ENCODE measurements at places on chromosomes 11 and 22. TPM values are rescaled to one million over a fixed set of nuclear protein-coding genes. Genes with fewer than 3 reads are reported as not detected.

- DNase-seq: no peak
Observed at GRCh38 chr11:130631119-130631518, 182.7 kb downstream of the ADAMTS15 start.

ISX gene
- 71.5 TPM for total RNA-seq

DNA sequence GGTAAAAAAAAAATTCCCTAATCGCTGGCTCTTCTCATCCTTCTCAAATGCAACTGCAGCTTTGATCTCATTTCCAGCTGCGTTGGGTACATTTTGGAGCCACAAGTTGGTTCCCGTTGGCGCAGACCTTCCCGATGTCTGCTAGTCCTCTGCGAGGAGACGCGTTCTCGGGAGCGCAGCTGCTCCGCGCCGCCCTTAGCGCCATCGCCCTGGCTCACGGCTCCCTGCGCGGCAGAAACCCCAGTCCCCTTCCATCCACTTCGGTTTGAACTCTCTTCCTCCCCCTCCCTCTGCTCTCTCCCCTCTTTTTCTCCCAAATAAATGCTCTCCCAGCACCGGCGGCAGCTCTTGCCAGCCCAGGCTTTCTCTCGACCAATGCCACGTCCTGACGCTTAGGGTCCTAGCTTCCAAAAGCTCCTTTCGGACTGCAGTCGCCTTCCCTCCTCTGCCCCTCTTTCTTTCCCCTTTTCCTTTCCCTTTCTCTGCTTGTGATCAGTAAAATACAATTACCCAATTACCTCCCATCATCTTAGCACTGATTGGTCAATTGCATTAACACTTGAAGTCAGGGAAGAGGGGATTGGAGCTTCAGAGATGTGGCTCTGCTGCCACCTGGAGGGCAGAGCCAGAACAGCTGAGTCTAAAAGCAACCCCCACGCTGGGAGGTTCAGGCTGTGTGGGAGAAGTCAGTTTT lies 1165.7 kb downstream of the LRRC4C start:
- no peak for DNase-seq

FKBP2 gene
- total RNA-seq: 78.5 TPM

- DNase-seq: no peak
Observed at GRCh38 chr11:115502636-115503082, 1.6 kb downstream of the CADM1 start.

CARNS1 gene
- total RNA-seq: 2.5 TPM

DNA sequence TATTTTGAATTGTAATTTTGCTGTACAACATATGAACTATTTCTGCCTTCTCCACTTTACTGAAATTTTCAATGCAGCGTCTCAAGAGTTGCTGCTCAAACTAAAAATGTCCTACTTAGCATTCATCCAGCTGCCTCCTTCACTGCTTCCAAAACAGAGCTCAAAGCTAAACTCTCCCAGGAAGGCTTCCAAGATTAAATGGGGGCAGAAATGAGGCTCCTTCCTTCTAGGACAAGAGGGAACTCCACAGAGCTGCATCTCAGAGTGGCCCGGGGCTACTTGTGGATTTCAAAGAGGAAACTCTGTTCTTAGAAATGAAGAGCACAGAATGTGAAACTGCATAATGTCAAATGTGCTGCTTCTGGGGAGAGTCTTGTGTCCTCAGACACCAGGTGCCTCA lies 295.9 kb upstream of the NCAM1 start:
- DNase-seq: no peak

LDLRAD3 gene
- total RNA-seq: 2.9 TPM

DNA sequence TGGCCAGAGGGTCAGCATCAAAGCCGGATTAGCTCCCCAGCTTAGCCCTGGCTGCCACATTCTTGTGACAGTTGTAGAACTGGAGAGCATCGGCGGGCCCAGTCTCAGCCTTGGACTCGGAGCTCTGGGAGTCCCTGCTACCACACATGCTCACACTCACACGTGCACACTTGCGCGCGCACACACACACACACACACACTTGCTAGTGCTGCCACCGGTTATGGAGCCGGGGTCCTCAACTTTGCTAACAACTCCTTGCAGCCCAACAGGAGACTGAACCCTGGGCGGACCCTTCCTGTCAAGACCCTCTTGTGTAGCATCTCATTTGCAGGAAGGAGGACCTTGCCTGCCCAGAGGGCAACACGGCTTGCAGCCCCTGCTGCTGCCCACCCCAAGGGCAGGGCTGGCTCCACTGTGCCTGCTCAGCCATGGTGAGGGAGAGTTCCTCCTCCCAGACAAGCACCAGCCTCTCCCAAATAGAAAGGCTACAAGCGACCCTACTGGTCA lies 107.6 kb downstream of the WNT7B start:
- no peak for DNase-seq

GRCh38 chr11:10314199-10315072 lies 9.6 kb downstream of the ADM start:
- DNase-seq: no peak

GPR83 gene
- not detected for total RNA-seq

DNA sequence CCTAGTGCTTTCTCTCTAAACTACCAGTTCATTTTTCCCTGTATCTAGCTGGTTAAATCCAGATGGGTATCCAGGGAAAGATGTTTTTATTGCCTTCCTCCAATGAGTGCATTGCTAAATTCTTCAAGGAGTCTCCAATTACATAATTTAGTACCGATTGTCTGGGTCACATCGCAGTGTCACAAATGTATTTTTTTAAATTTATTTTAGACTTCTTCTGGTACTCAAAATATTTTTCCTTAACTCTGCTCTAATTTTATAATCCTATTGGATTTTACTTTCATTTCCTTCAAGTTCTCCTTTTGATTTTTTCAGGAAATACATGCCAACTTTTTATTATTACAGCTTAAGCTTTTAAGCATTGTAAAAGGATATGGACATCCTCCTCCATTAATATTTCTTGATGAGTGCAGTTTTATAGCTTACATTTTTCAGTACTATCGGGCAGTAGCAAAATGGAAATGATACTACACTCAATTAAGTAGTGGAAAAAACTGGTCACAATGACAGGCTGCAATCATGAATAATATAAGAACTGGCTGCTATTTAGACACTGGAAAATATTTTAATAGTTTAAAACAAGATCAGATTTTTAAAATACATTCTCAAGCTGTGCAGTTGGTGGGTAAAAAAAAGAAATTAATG lies 20.3 kb downstream of the BBOX1 start:
- DNase-seq: no peak

DNA sequence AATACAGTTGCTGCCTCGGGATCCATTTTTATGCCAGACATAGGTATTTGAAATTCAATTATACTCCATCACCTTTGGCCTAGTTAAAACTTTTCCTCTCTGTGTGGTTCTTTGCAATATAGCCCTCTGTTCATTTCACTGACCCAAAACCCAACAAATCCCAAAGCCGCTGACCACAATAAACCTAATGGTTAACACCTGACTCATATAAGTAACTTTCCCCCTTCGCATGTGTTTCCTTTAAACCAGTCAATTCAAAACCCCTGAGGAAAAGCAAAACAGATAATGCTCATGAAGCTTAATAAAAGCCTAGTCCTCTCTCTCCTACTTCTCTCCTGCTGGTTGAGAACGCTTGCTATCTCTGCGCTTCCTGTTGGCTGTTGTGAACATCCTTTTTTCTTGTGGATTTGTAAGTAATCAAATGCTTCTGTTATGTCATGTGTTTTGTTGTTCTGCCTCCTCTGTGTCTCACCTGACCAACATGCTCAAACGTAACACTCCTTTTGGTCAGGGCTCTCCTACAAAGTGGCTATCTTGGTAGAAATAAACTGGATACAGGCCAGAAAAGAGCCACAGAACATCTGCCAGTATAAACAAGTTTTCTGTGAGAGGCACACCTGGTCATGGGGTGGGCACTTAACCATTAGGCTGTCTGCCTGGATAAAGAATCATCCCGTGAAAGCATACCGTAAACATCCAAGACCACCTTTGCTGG lies 652.6 kb downstream of the METTL15 start:
- DNase-seq: no peak

DNA sequence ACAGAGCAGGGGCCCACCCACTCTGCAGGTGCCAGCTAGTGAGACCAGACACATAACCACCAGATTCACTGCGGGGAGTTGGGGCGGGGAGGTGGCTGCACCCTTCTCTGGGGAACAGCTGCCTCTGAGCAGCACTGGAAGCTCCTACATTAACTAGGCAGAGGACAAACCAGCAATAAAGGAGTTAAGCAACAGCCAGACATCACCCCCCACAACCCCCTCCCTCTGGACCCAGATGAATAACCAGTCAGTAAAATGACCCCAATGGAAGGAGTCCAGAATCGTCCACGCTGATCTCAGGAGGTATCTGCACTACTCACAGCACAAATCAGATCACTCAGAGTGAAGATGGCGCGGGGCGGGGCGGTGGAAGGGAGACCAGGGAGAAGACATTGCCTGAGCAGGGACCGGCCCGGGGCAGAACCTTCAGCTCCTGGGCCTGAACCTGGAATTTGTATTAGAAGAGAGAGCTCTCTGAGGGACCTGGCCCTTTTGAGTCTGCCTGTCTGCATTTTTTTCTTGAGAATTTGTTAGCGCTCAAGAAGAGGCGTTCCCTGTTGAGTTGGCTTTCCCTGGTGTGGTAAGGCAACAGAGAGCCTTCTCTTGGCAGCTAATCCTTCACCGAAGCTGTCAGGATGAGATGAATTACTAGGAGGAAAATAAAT lies 125.5 kb upstream of the NCAM1 start:
- no peak for DNase-seq

- no peak for DNase-seq
Observed at GRCh38 chr11:43955381-43956118, 13.1 kb downstream of the C11orf96 start.

SIRT3 gene
- 18.8 TPM for total RNA-seq

DNA sequence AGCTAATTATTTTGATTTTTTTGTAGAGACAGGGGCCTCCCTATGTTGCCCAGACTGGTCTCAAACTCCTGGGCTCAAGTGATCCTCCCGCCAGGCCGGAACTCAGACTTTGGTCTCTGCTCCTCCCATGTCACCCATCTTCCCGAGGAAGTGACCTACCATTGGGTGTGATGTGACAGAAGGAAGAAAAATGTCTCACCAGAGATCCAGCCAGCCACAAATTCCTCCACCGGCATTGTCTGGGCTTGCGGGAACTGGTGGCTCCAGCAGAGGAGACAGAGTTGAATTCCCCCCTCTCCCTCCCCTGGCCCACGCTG lies 772 bp downstream of the SLC25A45 start:
- DNase-seq: no peak

- no peak for DNase-seq
Observed at GRCh38 chr22:30564045-30564760, 10.3 kb downstream of the GAL3ST1 start.

DNA sequence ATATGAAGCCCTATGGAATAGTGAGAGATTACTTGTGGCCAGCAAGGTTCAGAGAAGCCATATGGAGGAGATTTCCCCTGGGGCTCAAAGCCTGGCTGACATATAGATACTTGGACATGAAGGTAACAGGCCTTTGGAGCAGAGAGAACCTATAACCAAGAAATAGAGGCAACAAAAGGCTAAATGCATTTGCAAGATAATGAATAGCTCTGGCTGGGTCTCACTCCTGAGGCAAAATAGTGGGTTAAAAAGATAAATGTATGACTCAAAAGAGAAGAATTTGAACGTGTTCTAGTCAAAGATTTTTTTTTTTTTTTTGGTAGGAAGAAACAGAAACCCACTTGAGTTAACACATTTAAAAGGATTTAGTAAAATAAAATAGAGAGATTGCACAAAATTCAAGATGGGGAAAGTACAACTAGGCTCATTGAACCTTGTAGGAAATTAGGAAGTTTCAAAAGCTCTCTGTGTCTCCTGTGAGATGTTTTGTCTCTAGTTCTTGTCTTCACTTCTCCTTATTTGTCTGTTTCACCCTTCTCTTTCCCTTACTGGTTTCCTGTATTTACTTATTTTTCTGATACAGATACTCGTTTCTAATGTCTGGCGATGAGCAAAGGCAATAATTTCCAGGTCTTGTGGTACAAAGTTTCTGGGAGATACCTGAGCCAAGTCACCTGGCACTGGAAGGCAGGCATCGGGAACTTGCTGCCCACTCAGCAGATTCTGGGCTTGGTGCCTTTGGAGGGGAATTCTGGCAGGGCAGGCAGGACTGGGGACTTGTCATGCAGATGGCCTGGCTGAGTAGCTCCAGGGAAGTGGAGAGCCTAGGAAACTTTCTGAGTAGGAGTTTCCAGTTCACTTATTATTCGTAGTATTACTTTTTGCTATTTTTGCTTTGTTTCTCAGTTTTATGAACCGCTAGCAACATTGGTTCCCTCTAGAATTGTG lies 49.2 kb upstream of the SESN3 start:
- no peak for DNase-seq

GGTLC2 gene
- not detected for total RNA-seq

TRIM6 gene
- total RNA-seq: 1.7 TPM

DNA sequence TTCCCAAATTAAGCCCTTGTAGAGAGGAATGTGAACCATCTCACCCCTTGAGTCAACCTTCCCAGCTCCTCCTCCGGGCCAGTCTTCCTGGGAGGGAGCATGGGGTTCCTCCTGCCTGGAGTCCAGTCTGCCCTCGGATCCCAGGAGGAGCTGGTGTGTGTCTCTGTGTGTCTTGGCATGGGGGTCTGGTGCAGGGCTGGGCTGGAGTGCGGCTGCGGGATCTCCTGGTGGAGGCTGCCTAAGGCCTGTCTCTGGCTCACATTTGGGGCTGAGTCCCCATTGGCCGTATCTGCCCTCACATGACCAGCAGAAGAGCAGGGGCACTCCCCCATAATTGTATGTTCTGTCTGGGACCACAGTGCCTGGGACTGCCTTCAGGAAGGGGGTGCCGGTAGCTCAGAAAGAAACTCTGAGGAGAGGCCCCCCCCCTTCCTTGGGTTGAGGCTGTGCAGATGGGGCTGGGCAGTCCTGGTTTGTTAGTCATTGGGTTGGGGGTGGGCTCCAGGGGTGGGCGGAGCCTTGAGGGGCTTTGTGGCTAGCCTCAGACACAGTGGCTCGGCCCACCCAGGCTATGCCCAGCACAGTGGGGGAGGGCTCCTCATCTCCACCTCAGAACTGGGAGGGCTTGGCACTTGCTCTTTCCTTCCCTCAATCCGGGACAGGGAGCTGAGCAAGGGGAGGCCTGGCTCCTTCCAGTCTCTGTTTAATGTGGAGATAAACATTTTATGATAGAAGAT lies 2.9 kb downstream of the C1QTNF5 start:
- no peak for DNase-seq

DNA sequence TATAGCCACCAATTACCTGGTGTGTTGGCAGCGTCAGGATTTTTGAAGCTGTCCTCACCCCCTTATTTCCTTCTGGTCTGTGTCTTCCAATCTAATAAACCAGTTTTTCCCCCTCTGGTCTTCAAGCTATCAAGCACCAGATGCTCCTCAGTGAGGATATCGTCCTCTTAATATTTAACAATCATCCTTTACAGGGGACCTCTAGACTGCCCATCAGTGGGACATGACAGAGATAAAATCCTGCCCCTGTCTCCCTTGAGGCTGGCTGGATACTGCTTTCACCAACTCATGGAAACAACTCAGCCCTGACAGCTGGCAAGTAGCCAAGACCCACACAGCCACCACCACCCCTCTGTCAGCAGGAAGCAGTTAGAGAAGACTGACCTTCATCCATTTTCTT lies 421.0 kb upstream of the API5 start:
- no peak for DNase-seq

EMSY gene
- 19.5 TPM for total RNA-seq
